ENCODE measurements at places on chromosomes 7 and 10. TPM values are rescaled to one million over a fixed set of nuclear protein-coding genes. Genes with fewer than 3 reads are reported as not detected.

DNA sequence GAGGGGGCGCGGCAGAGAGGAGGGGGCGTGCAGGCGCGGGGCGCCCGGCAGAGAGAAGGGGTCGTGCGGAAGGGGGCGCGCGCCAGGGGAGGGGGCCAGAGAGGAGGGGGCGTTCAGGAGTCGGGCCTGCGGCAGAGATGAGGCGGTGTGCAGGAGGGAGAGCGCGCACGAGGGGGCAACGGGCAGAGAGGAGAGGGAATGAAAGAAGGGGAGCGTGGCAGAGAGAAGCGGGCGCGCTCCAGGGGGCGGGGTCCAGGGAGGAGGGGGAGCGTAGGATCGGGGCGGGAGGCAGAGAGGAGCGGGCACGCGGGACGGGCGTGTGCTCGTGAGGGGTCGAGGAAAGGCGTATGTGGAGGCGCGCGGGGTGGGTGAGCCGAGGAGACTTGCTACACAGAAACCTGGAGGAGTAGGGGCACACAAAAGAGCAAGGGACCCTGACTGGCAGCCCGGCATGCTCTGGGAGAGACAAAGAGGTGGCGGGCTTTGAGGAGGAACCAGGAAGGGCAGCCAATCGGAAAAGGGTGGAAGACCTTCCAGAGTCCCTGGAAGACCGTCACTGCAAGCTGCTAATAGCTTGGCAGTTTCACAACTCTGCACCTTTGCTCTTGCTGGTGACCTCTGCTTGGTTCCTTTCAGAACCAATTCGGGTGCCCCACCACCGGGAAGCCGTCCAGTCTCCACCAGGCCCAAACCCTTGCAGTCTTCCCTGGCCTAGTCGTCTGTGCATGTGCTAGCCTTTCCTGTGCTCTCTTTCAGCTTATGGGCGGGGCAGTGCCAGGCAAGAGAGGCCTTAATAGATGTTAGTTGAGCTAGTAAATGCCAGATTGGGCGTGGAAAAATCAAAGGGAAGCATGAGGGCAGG lies 639 bp downstream of the DYDC2 start:
- no peak for DNase-seq

DNA sequence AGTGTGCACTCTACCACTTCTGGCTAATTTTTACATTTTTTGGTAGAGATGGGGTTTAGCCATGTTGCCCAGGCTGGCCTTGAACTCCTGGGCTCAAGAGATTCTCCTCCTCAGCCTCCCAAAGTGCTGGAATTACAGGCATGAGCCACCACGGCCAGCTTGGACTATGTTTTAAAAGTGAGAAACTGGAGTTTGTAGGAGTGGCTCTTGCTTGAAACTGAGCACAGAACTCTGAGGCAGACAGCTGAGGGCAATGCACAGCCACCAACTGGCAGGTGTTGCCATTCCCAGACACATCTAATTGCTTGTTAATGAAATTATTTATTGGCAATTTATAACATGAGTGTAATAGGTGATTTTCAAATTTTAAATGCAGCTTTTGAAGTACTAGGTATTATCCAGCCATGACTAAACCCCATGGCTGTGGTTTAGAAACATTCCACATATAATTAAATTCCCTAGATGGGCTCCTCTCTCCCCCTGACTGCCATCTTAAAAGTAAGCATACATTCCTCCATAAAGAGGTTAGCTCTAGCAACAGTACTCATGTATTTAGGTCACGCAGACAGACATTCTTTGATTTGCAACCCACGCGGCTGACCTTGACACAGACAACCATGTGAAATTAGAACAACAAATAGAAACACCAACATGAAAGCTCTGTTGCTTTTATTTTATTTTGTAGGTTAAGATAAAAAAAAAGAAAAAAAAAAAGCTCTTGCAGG lies 19.8 kb downstream of the PANK1 start:
- no peak for DNase-seq

The ATOH7 gene
- total RNA-seq: not detected

- DNase-seq: no peak
Observed at GRCh38 chr7:113548561-113548960, 370.2 kb downstream of the PPP1R3A start.

DNA sequence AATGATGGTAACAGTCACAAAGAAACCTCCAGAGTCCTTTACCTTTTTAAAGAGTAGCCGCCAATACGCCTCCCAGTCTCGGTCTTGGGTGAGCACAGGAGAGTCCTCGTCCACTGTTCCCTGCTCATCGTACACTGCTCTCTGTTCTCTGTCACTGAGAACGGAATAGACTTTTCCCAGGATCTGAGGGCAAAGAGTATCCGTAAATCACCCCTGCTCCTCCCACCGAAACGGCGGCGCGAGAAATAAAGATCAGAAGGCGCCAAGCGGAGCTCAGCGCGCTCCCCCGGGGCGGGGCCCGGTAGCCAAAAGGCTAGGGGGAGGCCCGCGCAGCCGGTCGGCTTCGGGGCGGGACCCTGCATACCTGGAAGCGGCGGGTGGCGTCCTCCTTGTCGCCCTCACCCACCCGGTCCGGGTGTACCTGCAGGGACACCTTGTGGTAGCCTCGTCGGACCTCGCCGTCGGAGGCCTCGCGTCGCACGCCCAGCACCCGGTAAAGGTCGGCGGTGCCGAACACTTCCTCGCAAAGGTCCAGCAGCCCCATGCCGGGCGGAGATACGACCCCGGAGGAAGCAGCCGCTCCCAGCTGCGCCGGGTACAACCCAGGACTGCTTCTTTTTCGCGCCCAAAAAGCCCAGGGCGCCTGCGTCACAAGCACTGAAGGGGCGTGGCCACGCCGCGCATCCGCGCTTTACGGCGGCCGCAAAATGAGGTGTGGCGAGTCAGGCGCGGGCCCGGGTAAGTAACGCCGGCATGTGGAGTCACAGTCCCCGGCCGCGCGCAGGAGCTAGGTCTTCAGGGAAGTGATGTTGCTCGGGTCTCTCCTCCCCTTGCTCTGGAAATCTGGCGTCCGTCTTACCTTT lies at the start of gene DNAJC9:
Gene DNAJC9 (minus strand): TSS at position 610 of the 863 bp plus-strand sequence. CDS start 66 bp downstream, at position 544.
- DNase-seq: peak; percentile 99

GRCh38 chr10:17237149-17237527 lies 9.1 kb downstream of the VIM start:
- DNase-seq: no peak

GRCh38 chr10:68957284-68957615 lies 1.3 kb downstream of the DDX21 start:
- DNase-seq: no peak

GRCh38 chr7:129368389-129368986 lies 65.7 kb upstream of the STRIP2 start:
- DNase-seq: no peak

GRCh38 chr10:113538151-113538550 lies 14.7 kb upstream of the HABP2 start:
- DNase-seq: no peak

DNA sequence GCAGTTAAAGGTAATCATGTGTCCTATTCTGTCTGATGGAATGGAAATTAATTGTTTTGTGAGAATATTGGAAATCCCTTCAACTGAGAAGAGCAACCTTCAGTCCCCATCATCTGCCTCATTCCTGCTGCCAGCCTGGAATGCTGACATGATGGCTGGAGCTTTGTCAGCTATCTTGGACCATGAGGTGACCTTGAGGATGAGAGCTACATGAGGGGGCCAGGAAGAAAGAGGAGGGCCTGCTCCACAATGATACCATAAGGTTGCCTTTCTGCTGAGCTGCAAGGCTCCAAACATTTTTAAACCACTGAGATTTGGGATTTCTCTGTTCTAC lies 40.7 kb upstream of the C10orf71 start:
- no peak for DNase-seq
